ENCODE measurements at places on chromosomes 12 and 14.

- DNase-seq, result no peak
These were observed 35.7 kb downstream of the GNPTAB start for GRCh38 chr12:101795013-101795412.

GRCh38 chr12:64061868-64062375 is 160.2 kb downstream of the KICS2 start:
- DNase-seq, result no peak

DNA sequence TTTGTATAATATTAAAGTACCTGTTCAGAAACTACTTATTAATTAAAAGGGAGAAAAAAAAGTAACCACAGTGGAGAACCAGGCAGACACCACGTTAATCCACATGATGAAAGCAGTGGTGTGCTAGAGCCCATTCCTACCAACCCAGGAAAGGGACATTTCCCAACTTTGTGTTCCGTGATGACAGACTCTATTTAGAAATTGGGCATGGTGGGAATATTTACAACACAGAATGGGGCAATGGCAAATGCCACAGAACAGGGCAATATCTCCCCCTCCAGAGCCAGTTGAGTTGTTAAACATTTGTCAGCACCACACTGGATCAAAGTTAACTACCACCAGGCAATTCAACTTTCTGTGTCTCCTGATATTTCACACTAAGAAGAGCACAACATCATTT is 1.2 kb upstream of the HIGD1C start:
- no peak for DNase-seq

- no peak for DNase-seq
These were observed 1.6 kb upstream of the NUMB start for GRCh38 chr14:73459959-73460358.

DNA sequence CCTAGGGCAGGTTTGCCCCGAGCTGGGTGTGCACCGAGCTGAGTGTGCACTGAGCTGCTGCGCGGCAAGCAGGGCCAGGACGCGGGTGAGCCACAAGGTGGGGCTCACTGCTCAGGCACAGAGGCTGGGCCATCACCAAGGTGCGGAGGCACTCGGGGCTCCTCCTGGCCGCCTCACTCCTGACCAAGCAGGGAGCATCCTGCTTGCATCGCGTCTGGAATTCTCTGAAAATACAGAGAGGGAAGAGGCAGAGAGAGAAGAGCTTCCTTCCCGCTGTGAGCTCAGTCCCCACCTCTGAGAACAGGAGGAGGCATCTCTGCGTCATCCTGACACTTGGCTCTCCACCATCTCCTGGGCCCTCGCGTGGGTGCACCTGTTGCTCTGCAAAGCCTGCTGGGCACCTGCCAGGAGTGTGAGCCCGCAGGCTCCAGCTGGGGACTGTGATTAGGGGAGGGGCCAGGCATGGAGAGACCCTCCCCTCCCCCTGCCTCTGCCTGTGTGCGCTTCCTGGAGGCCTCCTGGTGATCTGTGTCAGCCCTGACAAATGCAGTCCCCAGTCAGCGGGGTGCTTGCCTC is 116.3 kb downstream of the GLT1D1 start:
- DNase-seq, result no peak

- DNase-seq, result no peak
These were observed 2.1 kb downstream of the PNN start for GRCh38 chr14:39177168-39177545.

- DNase-seq, result no peak
These were observed 18.6 kb downstream of the C12orf75 start for GRCh38 chr12:105349138-105349537.

DNA sequence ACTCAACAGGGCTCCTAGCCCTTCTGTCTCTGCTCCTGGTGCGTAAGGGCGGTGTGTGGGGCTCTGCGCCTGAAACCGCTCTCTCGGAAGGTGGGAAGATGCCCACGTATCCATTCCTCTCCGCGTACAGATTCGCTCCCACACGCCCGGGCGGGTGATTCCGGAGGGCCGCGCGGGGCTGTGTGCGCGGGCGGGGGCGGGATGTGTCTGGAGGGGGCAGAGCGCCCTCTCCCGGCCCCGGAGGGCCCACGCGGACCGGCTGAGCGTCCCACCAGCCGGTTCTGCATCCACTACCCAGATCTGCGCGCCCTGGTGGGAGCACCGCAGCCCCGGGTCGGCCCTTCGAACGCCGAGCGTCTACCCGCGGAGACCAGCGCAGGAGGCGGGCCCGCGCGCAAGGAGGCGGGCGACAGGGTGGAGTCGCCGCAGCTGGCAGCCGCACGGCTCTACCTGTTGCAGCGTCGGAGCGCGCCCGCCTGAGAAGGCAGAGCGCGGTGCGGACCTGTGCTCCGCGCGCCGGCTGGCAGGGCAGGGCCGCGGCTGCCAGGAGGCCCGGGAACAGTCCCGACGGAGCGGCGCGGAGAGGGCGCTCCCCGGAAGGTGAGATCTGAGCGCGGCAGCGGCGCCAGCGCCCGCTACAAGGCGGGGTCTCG is 1.4 kb upstream of the KCNK13 start:
- peak; percentile 47 for DNase-seq

DNA sequence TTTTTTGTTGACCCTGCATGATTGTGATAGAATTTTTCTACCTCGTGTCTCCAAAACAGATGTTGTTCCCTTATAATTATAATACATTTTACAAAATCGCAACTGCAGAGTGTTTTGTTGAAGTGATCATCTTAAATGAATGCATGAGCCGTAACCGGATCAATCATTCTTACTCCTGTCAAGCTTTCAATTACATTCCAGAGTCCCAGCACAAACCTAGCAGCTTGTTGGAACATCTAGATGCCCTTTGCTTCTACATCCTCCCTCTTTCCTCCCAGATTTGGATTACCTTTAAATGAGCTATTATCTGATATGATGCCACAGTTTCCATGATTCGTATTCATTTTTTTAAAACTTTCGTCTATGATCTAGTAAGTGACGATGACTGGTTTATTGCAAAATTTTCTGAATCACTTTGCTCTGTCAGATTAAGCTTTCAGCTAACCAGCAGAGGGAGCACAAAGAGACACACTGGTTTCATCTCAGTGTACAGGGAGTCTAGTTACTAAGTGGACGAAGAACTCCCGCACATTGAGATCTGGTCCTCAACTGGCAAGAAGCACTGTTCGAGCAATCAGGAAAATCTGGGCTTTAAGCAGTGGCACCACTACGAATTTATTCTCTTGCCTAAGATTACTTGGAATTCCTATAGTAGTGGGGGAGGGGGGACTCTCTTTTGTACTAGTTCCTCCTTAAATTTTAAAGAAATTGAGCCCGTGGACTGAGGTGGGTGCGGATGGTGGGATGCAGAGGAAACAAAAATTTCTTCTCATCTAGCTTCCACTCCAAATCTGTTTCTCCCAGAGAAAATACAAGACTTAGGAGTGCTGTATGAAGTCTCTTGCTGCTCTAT is 40.9 kb downstream of the TSHR start:
- no peak for DNase-seq

DNA sequence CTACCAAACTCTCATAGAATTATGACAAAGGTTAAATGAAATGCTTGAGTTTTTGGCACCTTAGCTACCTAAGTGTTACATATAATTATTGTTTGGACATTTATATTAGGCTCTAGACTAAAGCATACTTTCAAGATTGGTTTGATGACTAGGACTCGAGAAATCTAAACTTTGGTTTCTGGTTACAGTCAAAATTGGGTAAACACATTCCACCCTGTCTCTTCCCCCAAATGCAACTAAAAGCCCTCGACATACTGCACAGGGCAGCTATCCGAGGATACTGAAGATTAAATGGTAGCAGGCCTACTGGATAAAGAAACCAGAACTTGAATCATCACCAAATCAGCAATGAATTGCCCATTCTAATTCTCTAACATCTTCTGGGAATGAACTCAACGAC is 369.1 kb downstream of the PRKD1 start:
- DNase-seq, result no peak

DNA sequence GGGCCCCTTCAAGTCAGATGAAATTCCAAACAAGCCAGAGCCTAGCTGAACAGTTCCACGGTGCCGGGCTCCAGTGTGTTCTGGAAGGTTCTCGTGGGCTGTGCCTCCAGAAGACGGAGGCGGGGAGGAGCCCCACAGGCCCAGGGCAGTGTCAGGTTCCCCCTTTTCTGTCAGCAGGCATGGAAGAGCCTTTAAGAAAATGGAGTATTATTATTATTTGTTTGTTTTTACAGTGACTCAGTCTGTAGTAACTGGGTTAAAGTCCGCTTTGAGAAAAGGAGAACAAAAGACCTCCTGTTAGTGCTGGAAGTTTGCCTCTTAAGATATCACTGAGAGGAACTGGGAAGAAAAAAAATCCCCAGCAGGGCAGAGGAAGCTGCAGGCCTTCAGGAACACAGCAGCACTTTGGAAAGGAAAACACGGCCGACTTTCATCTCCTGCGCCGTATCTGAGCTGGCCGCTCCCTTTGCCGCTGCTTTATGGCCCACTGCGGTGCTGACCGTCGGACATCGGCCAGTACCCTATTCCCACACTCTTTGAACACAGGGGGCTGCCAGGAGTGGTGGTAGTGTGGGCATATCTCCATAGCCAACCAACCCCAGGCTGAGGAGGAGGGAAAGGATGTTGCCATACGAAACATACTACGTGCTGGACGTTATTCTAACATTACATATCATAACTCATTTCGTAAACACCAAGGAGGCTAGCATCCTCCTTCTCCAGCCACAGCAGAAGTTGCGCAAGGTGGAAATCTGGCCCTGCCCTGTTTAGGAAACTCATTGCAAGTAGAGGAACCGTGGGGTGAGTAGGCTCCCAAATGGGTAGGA is 194.0 kb downstream of the ZFP36L1 start:
- no peak for DNase-seq

DNA sequence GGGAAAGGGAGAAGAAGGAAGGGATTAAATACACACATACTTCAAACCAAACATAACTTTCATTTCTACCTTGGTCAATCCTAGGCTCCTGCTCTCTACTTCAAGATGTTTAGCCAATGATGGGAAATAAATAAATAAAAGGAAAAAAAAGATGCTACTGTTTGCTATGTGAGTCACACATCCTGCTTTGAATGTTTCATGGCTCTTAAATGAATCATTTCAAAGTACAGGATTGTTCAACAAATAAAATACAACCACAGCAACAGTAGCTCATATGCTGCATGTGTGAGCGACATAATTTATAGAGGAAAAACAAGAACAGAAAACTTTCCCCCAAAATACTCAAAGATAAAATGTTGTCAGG is 54.3 kb upstream of the NPFF start:
- no peak for DNase-seq

GRCh38 chr14:85416771-85417170 is 113.2 kb upstream of the FLRT2 start:
- DNase-seq, result no peak

Data from stimulated activated CD4-positive, alpha-beta T cell treated with anti-CD3 and anti-CD28 coated beads, Interleukin-12 subunit alpha, Interleukin-12 subunit beta, amount 100 ng/mL, for 48 hours (primary cell).